ENCODE measurements at places on chromosomes 5 and 9. TPM values are rescaled to one million over a fixed set of nuclear protein-coding genes. Genes with fewer than 3 reads are reported as not detected.

The GABRA6 gene
- polyA plus RNA-seq, result not detected

- DNase-seq, result no peak
Measured at GRCh38 chr5:135392256-135392655, 6.8 kb downstream of the MACROH2A1 start.

DNA sequence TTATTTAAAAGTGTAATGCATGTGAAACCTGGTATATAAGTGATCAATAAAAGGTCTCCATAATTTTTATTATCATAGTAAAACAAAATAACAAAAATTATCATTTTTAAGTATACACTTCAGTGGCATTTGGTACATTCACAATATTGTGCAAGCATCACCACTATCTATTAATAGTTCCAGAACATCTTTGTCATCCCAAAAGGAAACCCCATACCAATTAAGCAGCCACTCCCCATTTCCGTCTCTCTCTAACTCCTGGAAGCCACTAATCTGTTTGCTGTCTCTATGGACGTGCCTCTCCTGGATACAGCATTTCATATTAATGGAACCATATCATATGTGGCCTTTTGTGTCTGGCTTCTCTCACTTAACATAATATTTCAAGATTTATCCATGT lies 7.6 kb downstream of the OLFML2A start:
- no peak for DNase-seq

- DNase-seq, result no peak
Measured at GRCh38 chr5:76162335-76162734, 79.2 kb downstream of the SV2C start.

GRCh38 chr5:120096413-120096812 lies 367.7 kb upstream of the PRR16 start:
- no peak for DNase-seq

DNA sequence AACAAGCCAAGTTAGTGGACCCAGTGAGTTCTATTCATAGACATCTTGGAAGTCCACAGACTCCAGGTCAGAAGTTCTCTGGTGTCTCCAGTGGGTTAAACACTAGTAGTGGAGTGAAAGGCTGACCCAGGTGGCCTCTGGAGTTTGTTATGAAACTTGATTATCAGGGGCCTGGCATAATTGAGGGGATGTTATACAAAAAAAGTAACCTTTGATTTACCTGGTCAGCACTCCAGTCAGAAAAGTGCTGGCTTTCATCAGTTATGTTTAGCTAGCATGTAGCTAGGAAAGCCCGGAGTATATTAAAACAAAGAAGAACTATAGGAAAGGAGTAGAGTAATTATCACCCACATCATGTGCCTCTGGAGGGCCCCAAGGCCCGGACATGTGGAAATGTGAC lies 171.1 kb downstream of the CD180 start:
- DNase-seq, result no peak
